ENCODE measurements at places on chromosomes 2 and 18.

- DNase-seq, result no peak
These were observed 287.7 kb downstream of the FBXO15 start for GRCh38 chr18:73859837-73860397.

DNA sequence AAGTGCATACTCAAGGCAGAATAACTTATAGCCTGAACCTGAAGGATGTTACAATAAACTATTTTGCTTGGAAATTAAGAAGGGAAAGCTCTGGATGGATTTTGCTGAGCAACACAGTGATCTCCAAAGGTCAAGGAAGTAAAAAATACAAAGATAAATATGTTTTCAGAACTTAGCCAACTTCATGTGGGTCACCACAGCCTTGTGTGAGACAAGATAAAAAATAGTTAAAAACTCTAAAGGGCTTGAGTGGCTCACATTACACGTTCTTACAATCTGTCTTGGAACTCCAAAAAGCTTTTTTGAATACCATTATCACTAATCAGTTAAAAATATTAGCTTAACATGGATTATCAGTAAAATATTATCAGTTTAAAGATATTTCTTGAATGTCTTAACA lies 28.9 kb upstream of the MTX2 start:
- DNase-seq, result no peak

DNA sequence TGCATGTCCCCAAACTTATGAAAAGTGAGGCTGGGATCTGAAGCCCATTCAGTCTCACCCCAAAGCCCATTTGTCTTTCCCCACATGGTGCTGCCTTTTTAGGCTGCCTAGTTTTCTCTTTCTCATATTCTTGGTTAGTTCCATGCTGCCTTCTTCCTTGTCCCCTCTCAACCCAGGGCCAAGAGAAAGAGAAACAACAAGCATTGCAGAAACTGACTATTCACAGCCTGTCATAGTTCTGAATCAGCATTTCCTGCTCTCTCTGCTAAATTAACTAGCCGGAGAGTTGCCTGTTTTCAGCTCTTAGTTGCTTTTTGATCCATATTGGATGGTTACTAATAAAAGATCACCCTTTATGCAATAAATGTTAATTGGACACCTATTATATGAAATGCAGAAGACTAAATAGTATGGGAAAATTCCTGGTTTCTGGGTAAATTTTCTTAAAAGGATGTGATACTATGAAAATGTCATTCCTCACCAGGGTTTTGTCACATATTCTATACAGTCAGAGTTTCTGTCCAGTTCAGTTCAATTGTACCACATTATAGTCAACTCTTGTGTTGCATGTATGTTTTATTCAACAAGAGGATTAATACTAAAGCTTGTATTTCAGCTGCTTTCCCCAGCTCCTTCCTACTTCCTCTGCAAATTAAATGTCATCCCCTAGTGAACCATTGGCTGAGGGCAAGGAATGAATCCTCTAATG lies 246.5 kb downstream of the GALR1 start:
- no peak for DNase-seq

GRCh38 chr2:215567504-215567903 lies 131.6 kb upstream of the FN1 start:
- DNase-seq, result no peak

DNA sequence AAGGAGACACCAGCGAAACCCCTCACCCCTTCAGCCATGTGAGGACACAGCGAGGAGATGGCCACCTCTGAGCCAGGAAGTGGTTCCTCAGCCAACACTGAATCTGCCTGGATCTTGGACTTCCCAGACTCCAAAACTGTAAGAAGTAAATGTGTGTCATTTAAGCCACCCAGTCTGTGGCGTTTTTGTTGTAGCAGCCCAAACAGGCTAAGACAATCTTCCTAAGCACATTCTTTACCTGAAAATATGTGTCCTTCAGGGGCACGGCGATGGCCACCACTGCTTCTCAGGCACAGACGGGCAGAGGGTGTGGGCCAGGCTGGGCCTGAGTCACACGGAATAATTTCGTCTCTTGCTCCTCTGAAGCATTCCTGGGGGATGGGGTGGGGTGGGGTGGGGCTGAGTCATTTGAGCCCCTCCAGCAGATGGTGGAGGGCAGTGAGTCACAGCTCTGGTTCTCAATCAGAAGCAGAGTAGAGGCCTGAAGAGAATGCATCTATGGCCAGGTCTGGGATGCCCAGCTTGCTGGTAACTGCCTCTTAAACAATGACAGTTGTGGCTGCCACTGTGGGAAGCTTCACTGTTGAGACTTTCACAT lies 142.4 kb downstream of the CAPN13 start:
- no peak for DNase-seq

GRCh38 chr18:3340015-3340681 lies 78.2 kb downstream of the MYL12B start:
- DNase-seq, result no peak

DNA sequence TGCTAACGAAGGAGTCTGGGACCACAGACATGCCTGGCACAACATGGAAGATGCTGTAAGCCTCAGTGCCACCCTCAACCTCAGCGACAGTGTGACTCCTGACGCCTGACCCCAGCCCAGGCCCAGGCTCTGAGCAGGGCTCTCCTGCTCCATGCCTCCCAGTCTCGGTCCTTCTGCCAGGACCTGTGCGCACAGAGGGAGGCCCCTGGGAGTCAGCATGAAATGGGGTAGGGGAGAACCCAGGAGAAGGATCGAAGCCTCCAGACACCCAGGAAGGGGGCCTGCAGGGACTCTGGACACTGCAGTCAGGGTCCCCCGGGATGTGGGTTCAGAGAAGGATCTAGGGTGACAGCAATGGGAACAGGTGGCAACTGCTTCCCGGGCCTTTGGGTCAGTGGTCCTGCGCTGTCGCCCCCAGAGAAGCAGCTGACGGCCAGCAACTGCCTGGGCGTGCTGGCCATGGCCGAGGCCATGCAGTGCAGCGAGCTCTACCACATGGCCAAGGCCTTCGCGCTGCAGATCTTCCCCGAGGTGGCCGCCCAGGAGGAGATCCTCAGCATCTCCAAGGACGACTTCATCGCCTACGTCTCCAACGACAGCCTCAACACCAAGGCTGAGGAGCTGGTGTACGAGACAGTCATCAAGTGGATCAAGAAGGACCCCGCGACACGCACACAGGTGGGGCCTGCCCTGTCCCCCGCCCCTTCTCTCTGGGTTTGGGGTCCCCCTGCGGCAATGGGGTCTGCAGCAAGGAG lies 233.9 kb downstream of the ATAD2B start:
- no peak for DNase-seq

DNA sequence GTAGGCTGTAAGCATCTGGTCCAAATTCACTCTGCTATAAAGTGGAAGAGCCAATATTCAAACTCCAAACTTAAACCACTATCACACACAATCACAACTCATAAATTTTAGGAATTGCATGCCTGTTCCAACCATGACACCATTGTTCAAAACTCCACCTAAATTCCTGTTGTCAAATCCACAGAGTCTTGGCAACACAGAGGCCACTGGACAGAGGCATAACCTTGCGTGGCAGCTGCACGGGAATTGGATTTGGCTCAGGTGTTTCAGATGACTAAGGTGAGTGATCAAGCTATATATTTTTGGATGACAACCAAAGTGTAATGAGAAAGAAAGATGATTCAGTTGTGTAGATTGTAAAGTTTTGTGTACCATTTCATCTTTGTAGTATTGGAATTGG lies 422.7 kb upstream of the TNP1 start:
- DNase-seq, result no peak

DNA sequence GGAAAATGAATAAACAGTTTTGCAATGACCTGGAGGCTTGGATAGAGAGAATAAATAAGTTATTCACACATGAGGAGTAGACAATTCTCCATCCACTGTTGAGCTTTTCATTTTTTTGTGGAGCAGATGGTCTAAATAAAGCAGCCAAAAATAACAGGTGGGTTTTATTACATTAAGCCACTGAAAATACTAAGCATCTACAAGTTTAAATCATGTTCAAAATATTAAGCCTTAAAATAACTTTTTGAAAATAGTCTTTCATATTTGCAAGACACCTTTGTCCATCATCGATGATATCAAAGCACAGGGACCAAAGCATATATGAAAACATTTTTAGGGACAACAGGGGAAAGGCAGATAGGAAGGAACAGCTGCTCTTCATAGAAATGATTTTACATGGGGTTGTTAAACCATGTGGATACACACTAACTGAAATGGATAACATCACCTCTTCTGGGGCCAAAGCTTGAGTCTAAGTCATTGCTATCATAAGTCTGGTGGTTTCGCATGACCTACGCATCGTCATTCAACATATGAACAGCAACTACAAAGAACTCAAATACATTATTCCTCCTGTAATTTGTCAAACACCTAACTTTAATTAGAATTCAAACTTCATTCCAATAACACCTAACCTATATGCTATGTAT lies 197.6 kb upstream of the CHST9 start:
- DNase-seq, result no peak

Data from stimulated activated CD8-positive, alpha-beta memory T cell treated with anti-CD3 and anti-CD28 coated beads, Interleukin-7, amount 100 ng/mL, for 1 hour (primary cell).